ENCODE measurements at places on chromosomes 3 and 15.
A peak's percentile ranks its signal among the peaks of the same experiment; 100 is the strongest.

- DNase-seq, result no peak
Measured at GRCh38 chr15:37095770-37096557, 4.4 kb downstream of the MEIS2 start.

DNA sequence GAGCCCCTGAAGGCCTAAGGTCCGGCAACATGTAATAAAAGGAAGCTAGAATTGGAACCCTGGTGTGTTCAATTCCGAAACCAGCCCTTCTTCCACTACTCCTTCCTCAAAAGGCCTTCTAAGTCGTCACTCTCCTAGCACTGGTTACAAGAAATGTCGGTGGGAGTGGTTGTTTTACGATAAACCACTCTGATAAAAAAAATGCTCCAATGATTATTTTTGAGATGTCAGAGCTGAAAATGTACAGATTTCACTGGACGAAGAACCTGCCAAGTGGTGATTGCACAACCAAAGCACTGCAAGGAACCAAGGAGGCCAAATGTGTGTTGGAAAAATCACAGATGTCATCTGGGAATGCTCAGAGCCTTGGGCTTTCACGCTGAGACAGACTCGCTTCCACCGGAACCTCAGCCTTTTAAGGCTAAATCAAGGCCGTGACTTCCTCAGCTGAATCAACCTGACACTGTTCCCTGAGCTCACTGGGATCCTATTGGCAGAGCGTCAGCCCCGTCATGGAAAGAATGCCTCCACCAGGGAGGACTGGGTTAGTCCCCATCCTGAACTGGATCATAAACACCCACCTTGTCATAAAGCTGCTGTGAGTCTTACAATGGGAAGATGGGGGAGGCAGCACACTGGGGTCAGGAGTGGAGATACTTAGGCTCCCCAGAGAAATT lies 108.1 kb upstream of the THBS1 start:
- DNase-seq, result no peak

DNA sequence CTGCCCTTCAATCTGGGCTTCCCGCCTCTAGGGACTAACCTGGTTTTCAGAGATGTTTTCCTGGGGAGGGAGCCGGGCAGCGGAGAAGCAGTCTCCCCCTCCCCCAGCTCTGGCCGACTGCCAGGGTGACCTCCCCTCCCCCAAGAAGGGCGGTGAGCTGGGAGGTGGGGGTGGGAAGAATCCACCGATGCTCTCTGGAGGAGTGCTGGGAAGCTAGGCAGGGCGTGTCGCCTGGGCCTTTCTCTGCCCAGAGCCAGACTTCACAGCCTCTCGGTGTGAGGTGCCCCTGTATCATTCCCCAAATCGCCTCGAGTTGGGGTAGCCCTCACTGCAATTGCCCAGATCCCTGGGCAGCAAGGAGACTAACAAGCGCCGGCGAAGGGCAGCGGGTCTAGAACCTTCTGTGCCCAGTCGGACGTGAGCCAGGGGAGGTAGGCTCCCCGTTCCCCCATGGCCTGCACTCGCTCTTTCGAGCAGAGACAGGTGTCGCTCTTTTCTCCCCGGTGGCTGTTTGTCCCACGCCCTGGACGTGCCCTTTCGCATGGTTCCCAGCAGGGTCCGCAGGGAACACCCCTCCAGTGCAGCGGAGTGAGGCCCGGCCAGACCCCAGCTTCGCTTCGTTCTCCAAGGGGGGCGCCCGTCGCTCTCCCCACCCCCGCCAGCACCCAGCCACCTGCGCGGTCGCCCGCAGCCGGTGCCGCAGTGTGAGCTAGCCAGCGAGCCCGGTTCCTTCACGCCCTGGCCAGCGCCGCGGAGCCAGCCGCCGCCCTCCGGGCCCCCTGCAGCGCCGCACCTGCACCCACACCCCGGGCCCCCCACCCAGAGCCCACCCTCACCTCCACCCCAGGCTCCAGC lies 1.1 kb downstream of the RAB6B start:
- DNase-seq, result no peak

DNA sequence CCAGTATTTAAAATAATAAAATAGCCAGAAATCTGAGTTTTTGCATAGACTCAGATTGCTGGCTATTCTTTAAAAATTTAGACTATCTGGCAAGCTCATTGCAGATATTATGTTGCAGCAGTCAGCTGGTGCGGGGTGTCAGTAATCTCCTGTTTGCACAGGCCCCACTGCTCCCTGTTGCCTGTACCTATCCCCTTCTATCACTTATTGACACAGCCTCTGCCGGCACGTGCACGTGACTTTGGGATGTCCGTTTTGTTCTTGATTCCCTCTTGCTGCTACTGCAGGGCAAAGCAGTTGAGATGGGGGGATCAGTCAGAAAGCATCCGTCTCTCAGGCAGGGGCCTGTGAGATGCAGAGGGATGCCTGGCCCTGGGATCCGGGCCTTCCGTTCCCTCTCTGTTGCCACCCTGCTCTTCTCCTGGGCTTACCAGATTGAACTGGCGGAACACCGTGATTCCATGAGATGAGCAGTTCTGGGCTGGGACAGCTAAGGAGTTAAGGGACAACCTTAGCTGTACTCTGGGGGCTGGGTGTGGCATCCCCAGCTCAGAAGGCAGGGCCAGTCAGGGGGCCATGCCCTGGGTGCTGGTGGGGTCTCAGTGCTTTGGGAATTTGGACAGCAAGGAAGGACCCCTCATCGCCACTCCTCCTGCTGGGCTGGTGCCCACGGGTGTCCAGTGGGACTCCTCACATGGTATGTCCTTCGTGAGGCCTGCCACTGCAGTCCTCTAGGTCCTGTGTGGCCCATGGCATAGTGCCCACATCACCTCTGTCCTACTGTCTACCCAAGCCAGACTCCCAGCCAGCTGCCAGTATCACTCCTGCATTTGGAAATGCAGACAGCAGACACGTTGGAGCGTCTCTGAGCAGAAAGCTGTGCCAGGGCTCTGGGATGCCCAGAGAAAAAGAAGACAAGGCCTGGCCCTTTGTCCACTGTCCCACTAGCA lies 11.8 kb downstream of the MRAS start:
- no peak for DNase-seq

DNA sequence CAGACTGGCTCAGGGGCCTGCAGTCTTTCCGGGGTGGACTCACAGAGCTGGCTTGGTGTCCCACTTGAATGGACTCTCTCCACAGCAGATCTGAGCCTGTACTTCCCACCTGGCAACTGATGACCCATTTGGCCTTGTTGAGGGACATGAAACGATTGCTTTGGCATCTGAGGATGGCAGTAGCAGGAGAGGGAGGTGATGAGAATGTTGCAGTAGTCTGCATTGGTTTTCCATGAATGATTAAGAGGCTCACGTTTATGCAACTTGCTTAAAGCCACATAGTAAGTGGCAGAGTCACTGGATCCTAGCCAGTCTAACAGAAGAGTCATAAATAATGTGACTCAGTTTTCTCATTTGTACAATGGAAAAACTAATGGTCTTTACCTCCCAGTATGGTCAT lies 21.9 kb downstream of the IL20RB start:
- no peak for DNase-seq

DNA sequence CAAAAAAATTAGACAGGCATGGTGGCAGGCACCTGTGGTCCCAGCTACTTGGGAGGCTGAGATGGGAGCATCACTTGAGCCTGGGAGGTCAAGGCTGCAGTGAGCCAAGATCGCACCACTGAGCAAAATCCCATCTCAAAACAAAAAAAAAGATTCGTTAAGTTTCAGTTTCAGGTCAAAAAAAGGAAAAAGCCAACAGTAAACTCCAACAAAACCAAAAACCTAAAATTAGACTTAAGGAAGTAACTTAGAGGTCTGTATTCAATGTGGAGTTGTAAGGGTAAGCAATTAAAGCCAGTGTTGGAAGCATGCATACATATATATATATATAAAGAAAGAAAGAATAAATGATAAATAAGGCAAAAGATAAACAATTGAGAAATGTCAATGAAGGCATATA lies 11.8 kb downstream of the KPNA1 start:
- no peak for DNase-seq

- no peak for DNase-seq
Measured at GRCh38 chr3:138940446-138940845, 6.5 kb downstream of the FOXL2 start.

- no peak for DNase-seq
Measured at GRCh38 chr3:41629072-41629471, 332.8 kb downstream of the ULK4 start.

GRCh38 chr3:136387031-136387430 lies 136.9 kb downstream of the PCCB start:
- no peak for DNase-seq

DNA sequence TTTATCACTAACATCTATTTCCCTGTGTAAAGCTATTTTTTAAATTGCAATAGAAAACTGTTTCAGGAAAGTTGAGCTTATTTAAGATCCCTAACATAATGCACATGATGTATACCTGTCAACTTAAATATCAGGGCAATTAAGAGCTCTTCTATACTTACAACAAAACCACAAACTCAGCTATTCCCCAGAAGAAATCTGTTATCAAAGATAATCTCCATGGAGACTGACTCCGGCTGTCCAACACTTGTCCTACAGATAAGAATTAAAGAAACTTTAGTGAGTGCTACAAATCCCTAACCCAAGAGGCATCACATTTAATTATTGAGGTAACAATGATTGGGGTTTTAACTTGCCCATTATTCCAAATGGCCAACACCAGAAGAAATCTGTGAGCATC lies 3.4 kb downstream of the SELENOK start:
- DNase-seq, result no peak

- no peak for DNase-seq
Measured at GRCh38 chr15:52103217-52104207, 9.1 kb downstream of the BCL2L10 start.

- DNase-seq, result no peak
Measured at GRCh38 chr15:59457103-59457502, 19.1 kb downstream of the FAM81A start.

DNA sequence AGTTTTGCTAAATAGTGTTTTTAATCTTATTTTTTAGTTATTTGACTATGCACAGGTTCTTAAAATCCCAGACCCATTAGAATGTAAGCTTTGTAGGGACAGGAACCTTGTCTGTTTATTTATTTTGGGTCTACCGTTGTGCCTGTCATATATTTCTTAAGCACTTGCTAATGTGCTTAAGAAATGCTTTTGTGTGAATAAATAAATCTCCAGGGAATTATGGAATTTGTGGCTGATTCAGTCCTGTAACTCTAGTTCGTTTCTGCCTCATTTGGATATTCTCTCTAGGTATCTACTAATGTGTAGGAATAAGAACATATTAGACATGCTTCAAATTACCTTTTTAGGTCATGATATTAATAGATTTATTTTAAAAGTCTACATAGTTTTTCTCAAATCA lies 161.6 kb downstream of the LPP start:
- DNase-seq, result no peak

DNA sequence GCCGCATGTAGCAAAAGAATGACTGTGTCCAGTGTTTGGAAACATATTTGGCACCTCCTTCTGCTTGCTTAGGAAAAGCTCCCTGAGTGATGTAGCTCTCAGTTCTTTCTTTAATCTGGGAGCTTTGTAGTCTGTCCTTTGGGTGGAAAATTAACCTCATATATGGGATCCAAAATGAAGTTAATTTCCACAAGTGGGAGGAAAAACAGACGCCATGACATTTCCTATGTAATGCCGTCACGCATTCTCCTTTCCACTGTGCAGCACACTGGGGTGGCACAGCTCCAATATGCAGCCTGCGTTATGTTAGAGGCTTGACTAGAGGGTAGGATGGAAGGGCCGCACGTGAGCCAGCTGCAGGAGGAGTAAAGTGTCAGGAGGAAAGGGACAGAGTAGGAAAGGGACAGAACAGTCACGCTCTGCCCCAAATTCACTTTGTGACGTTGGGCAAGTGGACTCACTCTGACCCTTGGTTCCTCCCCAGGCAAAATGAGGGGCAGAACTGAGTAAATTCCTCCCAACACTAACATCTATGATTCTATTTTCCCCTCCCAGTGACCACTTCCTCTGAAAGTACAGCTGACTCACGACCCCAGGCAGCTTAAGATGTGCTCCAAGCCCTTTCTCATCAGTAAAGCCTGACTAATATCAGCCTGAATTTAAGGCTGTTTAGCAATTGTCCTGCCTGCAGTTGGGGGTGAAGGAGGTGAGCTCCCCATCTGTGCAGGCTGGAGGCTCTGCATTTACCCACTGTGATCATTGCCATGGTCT lies 176.5 kb upstream of the PFN2 start:
- DNase-seq, result no peak

DNA sequence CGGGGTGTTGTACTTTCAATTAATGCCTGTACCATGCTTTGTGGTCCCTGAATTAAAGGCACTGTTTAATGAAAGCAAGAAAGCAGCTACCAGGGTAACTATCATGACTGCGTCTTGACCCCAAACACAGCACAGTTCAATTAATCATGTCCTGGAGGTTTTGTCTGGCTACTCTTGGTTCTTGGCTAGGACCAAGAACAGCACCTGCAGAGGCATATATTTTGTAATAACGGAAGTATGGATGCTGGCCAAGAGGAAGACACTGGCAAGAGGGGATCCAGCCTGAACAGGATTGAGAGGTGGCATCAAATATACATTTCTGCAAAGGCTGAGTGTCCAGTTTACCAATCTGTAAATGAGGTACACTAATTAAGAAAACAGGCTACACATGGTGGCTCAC lies 119.9 kb downstream of the FOXP1 start:
- DNase-seq, result no peak

GRCh38 chr3:170471149-170471548 lies 52.5 kb downstream of the CLDN11 start:
- DNase-seq, result no peak

DNA sequence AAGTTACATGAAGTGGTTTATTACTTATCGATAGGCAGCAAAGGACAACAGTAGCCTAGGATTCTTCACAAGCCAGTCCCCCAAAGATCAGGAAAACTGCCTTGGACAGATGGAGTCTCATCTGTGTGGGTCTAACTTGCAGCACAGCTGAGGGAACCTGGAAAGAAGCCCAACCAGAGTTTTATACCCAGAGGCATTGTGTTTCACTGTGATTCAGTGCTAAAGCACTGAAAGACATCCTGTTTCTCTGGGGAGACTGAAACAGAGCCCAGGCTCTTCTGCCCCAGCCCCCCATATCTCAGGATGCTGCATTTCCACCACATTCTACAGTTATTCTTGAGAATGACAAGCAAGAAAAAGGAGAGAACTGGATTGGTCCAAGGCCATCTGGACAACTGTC lies 48.2 kb upstream of the PYDC2 start:
- DNase-seq, result peak; percentile 85

DNA sequence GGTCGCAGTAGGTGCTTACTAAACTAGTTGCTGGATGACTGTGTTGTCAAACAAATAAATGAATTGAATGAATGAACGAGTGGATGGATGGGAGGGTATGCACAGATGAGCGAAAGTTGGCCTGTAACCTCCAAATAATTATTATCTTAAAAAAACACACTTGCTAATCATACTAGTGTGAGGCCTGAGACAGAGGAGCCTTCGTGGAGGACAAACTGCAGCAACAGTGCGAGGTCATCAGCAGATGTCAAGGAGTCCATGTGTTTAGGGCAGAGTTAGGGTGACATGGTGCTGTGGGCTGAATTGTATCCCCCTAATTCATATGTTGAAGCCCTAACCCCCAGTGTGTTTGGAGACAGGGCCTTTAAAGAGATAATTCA lies 24.4 kb downstream of the CORO2B start:
- DNase-seq, result no peak

DNA sequence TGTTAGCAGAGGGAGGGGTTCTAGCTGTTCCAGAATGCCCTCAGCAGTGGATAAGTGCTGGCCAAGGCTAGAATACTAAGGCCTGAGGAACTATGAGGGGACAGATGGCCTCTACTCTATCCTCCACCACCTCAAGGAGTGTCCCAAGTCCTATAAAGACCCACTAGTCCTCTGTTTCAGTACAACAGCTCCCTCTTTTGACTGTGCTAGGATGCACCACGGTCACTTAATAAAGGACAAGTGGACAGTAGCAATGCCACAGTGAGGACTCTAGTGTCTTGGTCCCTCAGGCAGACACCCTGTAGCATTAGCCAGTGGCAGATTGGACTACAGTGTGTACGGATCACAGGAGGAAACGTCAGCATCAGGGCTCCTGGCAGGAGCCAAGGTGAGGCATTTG lies 171.8 kb upstream of the PROK2 start:
- no peak for DNase-seq

All from glomerular endothelial cell (primary cell).